ENCODE measurements at places on chromosomes 12 and 14. TPM values are rescaled to one million over a fixed set of nuclear protein-coding genes. Genes with fewer than 3 reads are reported as not detected.

GRCh38 chr12:113222730-113223531 is 1.7 kb downstream of the TPCN1 start:
- peak; percentile 93 for DNase-seq

DNA sequence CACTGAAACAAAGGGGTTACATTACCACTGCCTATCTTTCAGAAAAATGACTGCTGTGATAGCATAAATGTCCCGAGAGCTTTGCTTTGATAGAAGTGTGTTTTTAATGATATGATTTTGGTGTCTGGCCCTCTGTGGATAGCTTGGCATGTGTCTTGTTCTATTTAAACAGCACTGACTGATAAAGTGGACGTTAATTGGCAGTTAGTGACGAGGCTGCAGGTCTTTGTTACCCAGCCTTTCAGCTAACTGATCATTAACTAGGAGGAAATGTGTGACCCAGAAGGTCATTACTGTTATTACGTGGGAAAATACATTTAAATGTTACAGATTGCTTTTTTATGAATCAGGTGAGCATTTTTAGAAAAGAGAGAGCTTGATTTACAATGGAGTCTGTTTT is 428.3 kb downstream of the DIO2 start:
- DNase-seq, result no peak

ANO4 gene
- 0.69 TPM for total RNA-seq

ARG2 gene
- total RNA-seq, result 26.4 TPM

ACRBP gene
- not detected for total RNA-seq
